Omental fat pad (tissue), 4 donors: ENCODE measurements at places on chromosomes 3 and 15.

GRCh38 chr3:65633018-65633638 is 405.6 kb downstream of the MAGI1 start:
- DNase-seq: no peak

DNA sequence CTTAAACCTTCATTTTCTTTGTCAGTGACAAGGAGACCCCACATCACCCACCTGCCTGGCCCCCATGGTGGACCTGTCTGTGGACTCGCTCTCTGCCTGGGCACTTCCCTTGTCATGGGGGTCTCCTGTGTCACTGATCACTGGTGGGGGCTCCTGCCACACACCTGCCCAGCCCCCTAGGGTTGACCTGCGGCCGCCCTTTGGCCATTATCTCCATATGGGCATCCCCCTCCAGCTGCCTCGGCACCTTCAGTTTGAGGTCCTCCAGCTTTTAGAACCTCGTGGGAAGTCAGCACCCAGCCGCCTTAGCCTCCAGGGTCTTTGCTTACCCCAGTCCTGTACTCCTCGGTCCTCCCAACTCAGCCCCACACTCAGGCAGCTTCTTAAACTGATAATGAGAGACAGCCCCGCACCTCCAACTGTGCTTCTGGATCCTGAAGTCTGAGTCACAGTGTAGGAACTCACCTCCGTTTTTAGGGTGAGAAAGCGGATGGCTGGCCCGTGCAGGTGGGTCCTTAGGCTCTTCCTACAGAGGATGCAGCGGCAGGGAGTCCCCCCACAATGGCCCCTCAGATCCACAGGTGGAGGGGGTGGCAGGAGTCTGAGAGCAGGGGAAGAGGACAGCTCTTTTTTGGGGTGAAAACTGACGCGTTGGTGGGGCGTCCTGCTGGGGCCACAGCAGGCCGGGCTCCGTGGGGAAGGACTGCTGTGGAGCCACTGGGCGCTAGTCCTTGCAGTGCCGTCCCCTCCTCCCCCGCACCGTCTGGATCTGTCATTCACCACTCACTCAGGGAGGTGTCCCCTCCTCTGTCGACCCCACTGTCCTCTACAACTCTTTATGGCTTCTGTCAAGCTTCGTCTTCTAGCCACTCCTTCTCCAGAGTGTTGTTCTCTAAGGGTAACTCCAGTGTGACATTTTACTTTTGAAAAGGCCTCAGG is 8.7 kb upstream of the PRR23E start:
- DNase-seq: no peak

GRCh38 chr3:150396956-150397550 is 11.0 kb upstream of the TSC22D2 start:
- no peak for DNase-seq

GRCh38 chr3:183826448-183827250 is 1.3 kb upstream of the MAP6D1 start:
- no peak for DNase-seq

DNA sequence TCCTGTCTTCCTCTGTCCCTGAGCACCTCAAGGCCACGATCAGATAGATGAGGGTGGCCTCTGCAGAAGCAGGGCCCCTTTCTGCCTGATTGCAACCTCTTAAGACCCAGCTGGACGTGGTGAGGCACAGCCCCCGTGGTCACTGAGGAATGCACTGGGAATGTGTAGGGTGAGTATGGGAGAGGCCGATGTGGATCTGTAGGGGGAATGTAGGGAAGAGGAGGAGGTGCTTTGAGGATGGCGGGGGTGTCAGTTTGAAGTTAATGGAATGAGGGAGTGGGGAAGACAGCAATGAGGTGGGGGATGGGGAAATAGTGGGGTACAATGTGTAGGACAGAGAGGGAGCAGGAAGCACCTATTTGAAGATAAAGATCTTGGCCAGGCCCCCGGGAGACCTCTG is 785 bp upstream of the IQCF5 start:
- no peak for DNase-seq

DNA sequence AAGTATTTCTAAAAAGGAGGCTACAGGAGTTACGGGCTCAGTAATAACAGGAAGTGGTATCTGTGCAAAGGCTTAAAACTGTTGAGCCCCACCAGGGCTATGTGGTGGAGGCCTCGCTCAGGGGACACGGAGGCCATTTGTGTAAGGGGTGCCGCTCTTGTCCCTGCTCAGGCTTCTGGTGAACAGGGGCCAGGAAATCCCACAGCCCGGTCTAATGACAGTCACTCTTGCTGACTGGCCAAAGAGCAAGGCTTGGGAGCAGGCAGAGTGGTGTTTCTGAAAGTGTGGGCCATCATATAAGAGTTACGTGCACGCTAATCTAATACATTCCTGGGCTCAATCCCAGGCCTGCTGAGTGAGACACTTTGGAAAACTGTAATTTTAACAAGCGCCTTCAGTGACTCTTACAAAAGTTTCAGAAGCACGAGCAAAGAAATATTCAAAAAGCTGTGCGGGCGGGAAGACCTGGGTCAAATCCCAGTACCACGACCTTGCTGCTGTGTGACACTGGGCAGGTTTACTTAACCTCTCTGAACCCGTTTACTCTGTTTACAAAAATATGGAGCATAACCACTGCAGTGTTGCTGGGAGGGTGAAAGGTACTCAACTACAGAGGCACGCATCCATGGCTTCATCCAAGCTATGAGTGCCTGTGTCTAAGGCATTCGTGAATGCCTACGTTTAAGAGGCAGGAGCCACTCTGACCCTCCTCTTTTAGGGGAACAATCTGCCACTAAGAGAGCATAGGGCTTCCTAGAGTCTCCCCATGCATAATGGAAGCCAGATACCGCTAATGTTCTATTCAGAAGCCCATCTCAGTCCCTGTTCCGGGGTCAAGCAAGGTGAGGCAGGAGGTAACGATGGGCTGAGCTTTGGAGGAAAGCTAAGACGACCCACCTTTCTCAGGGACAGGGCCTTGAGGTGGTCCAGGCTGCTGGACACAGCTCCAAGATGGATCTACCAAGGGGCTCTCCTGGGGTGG is 2.0 kb downstream of the ATP10A start:
- DNase-seq: no peak

- DNase-seq: no peak
These were observed 75.6 kb upstream of the CHRNB4 start for GRCh38 chr15:78716651-78717050.

- DNase-seq: no peak
These were observed 33.7 kb downstream of the ST6GAL1 start for GRCh38 chr3:186964071-186964470.

GRCh38 chr15:48060396-48060795 is 60.4 kb upstream of the SLC24A5 start:
- DNase-seq: no peak

- DNase-seq: no peak
These were observed 9.8 kb upstream of the TMEM115 start for GRCh38 chr3:50369012-50369670.

- DNase-seq: no peak
These were observed 88.8 kb downstream of the THBS1 start for GRCh38 chr15:39669661-39670060.

DNA sequence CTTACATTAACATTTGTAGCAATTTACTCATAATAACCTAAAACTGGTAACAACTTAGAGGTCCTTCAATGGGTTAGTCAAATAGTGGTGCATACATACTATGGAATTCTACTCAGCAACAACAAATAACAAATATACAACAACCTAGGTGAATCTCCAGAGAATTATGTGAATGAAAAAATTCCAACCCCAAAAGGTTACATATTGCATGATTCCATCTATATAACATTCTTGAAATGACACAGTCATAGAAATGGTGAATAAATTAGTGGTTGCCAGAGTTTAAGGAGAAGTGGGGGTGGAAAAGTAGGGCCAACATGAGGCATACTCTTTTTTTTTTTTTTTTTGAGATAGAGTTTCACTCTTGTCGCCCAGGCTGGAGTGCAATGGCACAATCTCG is 12.7 kb upstream of the SNTN start:
- DNase-seq: no peak

DNA sequence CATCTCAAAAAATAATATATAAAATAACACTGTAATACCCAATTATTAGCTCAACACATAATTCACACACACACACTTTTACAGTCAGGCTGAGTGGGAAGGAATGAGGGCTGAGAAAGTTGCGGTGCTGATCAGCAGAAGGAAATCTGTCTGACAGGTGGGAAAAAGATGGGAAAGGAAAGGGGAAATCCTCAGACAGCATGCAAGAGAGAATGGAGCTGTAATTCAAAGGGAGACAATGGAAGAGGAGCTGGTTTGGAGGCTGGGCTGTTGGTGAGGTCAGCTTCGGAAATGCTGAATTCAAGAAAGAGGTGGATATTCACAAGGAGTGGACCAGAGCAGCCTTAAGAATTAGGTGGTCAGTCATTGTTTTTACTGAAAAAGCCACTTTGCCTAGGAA is 121.6 kb upstream of the LMOD3 start:
- DNase-seq: no peak

- DNase-seq: no peak
These were observed 62.0 kb downstream of the ESYT3 start for GRCh38 chr3:138496436-138496835.

DNA sequence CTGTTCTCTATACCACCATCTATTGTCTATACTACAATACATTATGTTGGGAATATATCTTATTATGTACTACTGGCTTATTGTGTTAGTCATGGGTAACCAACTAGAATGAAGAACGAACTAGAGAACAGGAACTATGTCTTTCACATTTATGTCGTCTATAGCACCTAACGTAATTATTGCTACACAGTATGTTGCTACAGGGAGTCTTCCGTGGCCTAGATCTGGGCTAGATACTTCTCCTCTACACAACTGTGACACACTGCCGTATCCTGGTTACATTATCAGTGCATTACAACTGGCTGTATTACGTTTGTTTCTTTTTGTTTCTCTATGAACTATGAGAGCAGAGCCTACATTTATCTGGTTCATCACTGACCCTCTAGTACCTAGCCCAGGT is 34.0 kb downstream of the SCG5 start:
- DNase-seq: no peak

DNA sequence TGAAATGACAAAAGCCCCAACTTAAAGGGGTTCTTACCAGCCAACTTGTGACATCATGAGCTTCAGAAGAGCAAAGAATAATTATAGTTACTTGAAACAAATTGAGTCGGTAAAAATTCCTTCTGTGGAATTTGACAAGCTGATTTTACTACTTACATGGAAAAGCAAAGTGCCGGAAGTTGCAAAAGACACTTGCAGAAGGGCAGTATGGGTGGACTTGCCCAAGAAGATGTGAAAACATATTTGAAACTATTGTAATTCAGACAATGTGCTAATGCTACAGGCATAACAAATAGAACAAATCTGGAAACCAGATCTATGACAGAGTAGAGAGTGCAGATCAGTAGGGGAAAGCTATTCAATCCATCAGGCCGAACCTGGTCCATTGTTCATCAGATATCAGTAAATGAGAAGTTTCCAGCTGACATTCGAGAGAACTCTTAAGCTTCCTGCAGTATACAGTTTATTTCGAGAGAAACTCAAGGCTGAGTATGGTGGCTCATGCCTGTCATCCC is 2.5 kb upstream of the KIF7 start:
- DNase-seq: no peak

DNA sequence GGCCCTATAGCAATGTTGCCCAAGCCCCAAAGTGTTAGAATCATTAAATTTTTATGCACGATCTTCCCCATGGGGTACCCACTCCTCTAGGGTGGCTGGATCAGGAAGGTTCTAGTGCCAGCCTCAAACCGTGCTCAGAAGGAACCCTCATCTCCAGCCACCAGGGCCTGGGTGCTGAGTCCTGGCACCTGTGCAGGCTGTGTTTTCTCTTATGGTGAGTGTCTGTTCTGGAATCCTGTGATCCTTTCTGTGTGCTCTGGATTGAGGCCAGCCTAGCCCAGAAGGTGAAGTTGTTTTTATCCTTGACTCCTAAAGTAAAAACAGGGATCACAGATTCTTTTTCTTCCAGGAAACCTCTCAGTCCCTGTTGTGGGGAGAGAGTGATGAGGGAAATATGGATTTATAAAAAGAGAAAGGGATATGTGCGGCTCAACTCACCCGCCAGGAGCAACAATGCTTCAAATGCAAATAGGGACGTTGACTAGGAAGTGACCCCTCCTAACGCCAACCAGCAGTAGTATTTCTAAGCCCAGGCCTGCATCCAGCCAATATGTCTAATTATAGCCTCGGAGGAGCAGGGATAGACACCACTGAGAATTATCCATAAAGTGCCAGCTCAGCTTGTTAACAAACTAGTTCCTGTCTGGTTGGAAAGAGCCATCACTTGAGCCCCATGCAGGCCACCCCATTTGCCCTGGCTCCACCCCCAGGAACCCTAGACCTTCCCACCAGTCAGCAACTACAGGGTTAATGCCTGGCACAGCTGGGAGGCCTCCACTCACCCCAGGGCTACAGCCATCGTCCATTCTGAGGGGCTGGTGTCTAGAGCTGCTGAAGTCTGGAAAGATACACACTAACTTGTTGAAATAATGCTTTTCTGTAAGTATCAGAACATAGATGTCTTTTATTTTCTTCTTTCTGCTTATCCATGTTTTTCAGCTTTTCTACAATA is 513.5 kb upstream of the PROK2 start:
- no peak for DNase-seq

DNA sequence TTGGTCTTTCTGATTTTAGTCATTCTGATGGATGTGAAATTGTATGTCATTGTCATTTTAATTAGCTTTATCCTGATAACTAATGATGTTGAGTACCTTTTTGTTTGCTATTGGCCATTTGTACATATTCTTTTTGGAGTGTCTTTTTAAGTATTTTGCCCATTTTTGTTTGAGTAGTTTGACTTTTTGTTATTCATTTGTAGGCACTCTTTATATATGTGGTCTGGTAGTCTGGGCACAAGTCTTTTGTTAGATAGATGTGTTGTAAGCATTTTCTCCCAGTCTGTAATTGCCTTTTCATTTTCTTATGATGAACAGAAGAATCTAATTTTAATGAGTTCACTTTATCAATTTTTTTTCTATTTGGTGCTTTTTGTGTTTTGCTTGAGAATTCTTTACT is 14.6 kb downstream of the GPR160 start:
- DNase-seq: no peak

DNA sequence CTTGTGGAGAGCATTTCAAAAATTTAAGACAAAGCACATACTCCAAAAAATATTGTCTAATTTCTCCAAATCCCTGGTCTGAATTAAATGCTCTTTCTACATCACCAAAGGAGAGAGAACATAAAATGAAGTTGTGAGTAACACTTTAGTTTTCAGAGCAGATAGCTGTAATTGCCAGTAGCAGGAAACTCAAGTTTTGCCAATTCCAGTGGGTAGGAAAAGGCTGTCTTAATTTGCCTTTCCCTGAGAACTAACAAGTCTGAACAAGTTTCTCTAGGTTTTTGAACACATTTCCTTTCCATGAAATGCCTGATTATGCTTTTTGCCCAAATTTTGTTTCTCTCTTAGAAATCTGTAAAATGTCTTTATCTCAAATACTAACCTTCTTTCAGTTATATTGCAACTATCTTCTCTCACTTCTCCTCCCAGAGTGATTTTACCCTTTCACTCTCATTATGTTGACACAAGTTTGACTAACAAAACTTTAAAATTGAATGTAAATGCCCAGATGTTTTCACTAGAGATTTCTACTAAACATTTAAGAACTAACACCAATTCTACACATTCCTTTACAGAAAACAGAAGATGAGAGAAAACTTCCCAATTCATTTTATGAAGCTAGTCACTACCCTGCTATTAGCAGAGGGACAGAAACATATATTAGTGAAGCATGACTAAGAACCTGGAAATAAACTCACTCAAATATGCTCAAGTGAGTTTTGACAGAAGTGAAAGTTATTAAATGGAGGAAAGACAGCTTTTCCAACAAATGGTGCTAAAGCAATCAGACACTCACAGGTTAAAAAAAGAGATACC is 38.4 kb downstream of the RFX7 start:
- DNase-seq: no peak
